Right forelimb (tissue), 1 donor: ENCODE measurements at places on chromosomes 6 and 20.
A peak's percentile ranks its signal among the peaks of the same experiment; 100 is the strongest.

DNA sequence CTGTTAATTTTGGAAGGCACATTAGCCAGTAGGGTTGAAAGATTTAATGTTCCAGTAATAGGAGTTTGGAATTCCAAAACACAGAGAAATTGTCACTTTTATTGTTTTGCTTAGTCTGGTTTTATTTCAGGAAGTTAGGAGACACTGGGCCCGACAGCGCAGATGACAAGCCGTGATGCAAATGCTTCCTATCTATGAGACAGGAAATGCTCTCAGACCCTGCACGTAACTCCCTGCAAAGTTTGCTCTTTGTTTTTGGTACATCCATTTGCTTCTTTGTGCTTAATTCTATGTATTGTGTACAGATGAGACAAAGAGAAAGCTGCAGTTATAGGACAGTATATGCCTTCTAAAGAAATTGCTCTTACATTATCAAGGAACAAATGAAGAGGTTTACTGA, 201.6 kb upstream of the SGK1 start:
- DNase-seq: no peak

GRCh38 chr20:9407805-9408421, 106.5 kb upstream of the LAMP5 start:
- DNase-seq: peak; percentile 71

- DNase-seq: no peak
Measured at GRCh38 chr6:149940672-149940982, 1.2 kb upstream of the ULBP2 start.

GRCh38 chr6:98382246-98382645, 452.1 kb upstream of the POU3F2 start:
- DNase-seq: no peak

DNA sequence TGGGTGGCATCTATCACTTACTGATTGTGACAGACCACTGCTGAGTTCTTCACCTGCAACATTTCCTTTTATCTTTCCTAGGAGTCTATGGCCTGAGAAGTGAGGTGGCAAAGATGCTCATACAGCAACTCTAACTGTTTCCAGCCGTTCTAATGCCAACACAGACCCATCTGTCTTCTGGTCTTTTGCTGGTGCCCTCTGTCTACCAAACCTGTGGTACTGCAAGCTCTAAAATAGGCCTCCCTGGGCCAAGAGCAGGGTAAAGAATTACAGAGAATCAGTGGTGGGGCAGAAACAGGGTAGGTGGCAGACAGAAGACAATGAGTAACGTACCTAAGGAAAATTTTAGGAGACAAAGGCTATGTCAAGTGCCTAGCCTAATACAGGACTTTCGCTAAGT, 611.0 kb upstream of the FLRT3 start:
- no peak for DNase-seq

DNA sequence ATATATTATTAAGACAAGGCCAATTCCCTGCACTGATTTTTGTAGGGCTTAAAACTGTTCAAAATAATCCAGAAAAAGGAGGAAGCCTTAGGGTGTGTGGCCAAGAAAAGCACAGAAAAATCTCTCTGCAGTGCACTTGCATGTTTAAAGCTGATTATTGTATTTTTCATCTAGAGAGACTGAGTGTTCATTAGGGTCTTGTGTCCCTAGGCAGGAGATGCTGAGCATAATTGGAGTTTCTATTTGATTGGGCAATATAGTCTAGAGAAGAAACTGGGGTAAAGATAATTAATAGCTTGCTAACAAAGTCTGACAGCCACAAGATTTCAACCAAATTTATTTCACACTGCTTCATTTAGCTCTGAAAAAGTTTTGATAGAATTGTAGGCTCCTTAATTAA, 2.4 kb downstream of the FLRT3 start:
- DNase-seq: no peak

DNA sequence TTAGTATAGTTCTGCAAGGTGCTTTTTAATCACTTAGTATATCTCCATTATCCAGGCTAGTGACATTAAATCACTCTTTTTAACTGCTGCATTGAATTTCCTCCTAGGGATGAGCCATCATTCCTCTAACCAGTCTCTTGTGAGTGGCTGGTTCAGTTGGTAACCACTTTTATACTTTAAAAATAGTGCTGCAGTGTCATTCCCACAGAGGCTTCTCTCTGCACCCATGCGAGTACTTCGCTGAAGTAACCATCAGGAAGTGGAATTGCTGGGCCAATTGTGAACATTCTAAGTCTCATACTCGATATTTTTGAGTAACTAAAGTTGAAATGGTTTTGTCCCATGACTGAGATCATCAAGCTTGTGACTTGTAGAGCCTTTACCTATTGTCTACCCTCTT, 2.1 kb downstream of the BTN3A2 start:
- no peak for DNase-seq

DNA sequence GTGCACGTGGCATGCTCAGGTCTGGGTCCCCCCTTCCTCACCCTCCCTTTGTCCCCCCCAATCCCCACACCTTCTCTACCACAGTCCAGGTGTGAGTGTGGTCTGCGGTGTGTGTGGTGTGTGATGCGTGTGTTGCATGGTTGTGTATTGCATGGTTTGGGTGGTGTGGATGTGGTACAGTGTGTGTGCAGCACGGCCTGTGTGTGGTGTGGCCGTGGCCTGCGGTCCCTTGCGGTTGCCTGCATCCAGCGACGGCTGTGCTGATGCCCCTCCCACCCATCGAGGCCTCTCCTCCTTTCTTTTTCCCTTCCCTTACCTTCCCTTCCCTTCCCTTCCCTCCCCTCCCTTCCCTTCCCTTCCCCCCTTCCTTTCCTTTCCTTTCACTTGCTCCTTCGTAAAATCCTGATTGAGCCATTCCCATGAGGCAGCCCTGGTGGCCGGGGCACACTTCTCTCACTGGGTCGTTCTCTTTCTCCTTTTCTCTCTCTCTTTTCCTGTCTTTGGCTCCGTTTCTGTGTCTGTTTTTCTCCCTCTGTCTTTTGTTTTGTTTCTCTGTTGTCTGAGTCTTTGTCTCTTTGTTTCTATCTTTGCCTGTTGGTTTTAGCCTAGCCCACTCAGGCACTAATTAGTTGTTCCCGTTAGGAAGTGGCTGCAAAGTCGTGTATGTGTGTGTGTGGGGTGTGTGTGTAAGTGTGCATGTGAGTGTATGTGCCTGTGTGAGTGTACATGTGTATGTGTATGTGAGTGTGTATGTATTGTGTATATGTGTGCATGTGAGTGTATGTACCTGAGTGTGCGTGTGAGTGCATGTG, 65.7 kb downstream of the SRC start:
- no peak for DNase-seq

- no peak for DNase-seq
Measured at GRCh38 chr6:144683216-144684070, 398.3 kb downstream of the UTRN start.

DNA sequence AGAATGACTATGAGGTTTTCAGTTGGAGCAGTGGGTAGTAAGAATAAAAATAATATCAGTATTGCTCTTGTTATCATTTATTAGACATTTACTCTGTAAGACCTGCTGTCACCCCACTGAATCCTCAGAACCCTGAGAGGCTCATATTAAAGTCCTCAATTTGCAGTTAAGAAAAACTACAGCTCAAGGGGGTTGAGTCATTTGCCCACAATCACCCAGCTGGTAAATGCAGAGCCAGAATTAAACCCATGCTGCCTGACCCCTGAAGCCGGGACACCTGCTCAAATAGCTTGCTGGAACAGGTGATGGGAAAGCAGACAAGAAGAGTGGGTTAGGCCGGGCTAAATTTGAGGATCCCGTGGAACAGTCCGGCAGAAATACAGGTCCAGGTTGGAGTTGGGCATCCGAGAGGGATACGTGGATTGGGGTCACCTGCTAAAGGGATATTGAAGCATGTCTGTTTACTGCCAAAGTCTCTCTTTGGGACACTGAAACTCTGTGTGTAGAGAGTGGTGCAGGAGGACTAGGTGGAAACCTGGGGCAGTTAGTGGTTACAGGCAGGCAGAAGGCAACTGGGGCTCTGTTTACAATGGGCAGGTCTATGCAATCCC, 344.1 kb downstream of the CDC5L start:
- DNase-seq: no peak

DNA sequence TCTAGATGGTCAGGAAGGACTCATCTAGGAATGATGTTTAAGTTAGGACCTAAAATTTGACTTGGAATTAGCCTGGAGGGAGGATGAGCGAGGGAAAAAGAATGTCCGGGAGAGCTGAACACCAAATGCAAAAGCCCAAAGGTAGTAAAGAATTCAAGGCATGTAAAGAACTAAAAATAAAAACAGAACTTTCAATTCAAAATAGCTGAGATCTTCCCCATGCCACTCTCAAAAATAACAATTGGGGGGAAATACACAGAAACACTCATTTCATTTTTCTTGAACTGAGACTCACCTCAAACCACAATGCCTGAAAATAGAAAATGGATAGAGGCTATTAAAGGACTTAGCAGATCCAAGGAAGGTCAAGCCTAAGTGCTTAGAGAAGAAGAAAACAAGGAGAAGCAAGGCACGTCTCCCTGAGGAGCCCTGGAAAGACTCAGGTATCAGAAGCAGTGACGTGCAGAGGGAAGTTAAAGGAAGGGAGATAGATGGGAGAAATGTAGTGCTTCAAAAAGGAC, 10.4 kb downstream of the PXT1 start:
- no peak for DNase-seq

DNA sequence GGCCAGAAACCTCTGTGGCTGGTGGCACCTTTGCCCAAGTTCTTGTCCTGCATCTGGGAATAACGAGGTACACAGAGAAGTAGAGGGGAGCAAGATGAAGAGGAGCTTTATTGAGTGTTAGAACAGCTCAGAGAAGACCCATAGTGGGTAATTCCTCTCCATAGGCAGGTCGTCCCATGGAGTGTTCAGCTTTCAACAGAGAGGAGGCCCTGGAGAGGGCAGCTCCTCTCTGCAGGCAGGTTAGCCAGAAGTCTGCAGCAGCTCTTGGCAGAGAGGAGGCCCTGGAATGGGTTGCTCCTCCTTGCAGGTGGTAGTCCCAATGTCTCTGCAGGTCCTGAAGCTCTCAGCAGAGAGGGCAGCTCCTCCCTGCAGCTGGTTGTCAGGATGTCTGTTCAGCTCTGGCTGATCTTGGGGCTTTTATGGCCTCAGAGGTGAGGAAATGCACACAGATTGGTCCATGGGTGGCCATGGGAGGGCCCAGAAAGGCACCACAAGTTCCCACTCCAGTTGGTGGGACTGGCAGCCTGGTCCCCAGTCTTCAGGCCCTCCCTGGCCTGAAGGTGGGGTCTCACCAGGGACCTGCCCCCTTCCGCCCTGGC, 89.0 kb downstream of the IPCEF1 start:
- no peak for DNase-seq

- no peak for DNase-seq
Measured at GRCh38 chr6:104186831-104187230, 672.9 kb downstream of the HACE1 start.

GRCh38 chr6:106199331-106199730, 113.2 kb downstream of the PRDM1 start:
- no peak for DNase-seq

- DNase-seq: no peak
Measured at GRCh38 chr20:23585449-23585807, 17.1 kb upstream of the CST9L start.

DNA sequence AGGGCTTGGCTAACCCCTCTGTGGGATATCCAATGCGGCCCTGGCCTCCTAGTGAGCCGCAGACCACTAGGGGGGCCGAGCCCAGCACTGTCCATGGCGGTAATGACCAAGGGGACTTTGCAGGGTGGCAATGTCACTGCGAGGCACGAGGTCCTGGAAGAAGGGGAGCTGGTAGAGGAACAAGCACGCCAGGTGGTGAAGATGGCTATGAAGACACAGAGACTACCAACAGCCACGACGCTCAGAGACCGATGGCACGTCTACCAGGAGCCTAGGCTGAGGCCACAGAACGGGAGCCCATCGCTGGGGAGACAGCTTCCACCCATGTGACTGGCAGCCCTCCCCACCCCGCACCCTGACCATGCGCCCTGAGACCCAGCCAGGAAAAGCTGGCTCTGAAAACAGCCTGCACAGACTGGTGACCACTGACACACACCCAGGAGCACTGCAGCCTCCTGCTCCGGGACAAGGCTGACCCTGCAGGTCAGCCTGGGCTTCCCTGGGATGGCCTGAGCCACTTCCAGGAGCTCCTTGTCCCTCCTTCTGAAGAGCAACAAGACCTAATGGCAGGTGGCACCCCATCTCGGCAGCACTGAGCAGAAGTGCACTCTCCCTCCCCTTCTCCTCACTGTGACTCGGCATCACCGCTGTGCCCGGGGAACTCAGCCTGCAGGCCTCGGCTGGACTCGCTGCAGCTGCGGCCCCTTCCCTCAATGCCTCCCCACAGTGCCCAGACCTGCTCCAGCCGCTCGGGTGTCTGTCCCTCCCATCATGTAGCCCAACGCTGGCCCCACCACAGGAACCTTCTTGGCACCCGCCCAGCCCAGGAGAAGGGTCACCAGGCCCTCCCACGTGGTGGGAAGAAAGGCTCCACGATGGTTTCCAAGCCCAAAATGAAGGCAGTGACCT, 56.9 kb downstream of the GNAS-AS1 start:
- DNase-seq: no peak

DNA sequence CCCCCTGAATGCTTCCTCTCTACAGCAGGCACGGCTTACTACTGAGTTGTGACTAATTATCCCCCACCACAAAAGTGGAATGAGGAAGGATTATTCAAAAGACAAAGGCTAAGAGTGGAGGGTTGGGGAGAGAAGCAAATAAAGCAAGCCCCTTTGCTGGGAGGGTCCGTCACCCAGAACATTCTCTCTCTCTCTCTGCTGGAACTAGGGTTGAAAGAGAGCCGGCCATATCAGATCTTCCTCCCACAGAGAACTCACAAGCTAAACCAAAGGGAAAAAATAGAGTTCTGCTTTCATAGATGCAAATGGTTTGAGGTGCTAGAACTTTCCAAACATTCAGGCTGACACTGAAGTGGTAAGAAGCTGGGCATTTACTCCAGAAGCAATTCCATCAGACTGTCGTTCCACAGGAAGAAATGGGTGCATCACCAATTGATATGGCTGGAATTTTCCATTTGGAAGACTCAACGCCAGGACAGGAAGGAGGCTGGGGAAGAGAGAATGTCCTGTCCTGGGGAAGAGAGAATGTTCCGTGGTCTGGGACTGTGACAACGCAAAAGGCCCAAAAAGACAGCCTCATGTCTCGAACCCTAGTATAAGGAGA, 7.9 kb downstream of the ZMYND8 start:
- DNase-seq: no peak

GRCh38 chr20:63083831-63084562, 77.2 kb upstream of the BHLHE23 start:
- DNase-seq: no peak

- no peak for DNase-seq
Measured at GRCh38 chr6:139940741-139941729, 566.6 kb upstream of the CITED2 start.

DNA sequence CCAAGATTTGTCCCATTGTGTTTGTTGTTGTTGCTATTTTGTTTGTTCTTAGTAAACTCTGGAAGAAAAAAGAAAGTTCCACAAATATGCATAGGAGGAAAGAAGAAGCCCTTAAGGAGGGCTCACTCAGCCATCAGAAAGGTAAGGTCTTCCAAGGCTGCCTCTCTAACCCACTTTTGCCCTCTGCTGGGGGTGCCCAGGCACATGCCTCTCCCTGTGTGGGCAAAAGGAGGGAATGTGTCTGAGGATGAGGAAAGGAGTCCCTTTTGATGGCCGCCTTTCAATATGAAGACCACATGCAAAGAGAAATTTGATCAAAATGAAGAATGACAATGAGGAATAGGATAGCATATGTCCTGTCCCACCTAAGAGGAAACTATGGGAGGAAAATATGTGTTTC, 248.2 kb upstream of the POU3F2 start:
- DNase-seq: no peak

GRCh38 chr6:10451394-10451793, 36.5 kb upstream of the TFAP2A start:
- no peak for DNase-seq
